Substantia nigra (tissue), 51 donors: ENCODE measurements at places on chromosomes 5 and 9.

DNA sequence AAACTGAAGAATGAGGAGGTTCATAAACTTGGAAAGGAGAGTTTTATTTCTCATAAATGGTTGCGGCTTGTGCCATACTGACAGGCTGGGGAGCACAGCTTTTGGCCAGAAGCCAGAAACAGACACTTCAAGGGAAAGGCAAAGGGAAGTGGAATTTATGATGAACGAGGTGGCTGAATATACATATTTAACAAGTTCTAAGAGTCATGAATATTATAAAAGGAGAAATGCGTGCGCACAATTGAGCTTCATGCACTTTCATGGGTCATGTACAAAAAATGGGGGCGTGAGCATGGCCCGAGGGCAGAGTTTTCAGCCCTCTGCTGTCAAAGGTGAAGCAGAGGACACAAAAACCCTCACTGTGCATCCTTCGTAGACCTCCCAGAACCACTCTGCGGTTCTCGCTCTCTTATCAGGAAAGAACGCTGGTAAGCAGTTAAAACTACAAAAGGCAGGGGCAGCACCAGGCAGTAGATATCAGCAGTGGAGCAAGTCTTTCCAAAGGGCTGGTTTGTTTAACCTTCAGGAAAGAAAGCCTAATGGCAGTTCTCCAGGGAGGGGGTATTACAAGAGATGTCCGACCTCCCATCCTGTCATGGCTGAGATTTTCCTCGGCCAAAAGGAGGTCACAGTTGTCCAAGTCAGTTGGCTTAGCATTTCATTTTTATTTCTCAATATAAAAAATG, 29.0 kb downstream of the AUH start:
- DNase-seq: no peak

DNA sequence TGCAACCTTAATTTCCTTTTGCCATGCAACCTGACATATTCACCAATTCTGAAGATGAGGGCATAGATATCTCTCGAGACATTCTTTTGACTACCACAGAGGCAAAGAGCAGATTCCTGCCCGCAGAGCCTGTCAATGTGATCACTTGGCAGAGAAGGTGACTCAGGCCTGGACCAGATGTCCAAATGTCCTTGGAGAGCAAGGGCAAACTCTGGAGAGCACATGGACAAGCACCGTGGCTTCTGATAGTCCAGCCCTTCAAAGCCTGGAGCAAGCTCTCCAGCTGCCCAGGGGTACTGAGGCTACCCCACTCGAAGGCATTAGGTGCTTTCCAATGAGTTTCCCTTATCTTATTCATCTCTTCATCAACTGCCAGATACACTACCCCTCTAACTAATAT, 50.4 kb upstream of the ALDH1B1 start:
- DNase-seq: no peak

GRCh38 chr5:170289121-170289520, 8.5 kb downstream of the LCP2 start:
- DNase-seq: no peak

GRCh38 chr9:131701436-131701781, 38.5 kb downstream of the RAPGEF1 start:
- no peak for DNase-seq

DNA sequence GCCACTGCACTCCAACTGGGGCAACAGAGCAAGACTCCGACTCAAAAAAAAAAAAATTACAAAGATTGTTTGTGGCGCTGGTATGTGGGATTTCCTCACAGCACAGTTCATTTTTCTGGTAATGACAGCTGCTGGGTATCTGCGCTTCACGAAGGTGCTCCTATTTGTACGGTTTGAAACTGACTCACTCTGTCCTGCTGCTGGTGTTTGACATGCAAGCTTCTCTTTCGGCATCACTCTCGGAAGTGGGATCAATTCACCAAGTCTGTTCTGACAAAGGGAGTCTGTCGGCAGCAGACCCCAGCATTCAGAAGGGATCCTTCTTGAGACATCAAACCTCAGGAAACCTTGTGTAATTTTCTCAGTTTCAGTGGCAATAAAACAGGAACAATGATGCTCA, 26.3 kb downstream of the MAML1 start:
- DNase-seq: no peak

- no peak for DNase-seq
Observed at GRCh38 chr5:54904425-54904824, 81.0 kb downstream of the ESM1 start.

DNA sequence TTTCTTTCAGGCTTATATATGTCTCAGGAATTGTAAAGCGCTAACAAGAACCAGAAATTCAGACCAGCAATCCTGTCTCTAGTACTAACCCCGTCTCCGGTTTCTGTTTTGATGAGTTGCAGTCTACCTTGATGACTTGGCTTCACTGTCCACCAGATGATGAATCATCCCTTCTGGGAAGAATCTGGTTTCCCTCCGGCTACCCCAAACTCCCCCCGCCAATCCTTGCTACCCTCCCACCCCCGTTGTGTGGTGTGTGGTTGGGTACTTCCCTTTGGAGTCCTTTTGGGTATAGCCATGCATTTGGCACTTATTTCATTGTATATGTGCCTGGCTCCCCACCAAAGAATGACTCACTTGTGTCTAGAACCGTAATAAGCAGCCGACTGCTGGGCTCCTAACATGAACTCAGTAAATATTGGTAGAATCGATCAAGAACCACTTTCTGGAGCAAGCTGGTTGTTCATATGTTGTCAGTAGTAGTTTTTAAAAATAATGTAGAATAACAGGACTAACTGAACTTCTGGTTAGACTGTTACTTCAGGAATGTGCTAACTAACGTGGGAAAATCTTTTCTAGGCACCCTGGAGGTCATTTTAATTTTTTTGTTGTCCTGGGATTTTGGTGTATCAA, 8.3 kb upstream of the TGFBI start:
- DNase-seq: no peak

- no peak for DNase-seq
Observed at GRCh38 chr9:34575862-34576596, 13.5 kb downstream of the CNTFR start.

- no peak for DNase-seq
Observed at GRCh38 chr5:122780296-122780695, 5.4 kb downstream of the SNX2 start.

GRCh38 chr5:61289669-61290306, 42.3 kb upstream of the ZSWIM6 start:
- DNase-seq: no peak
